ENCODE measurements at places on chromosomes 12 and 14. TPM values are rescaled to one million over a fixed set of nuclear protein-coding genes. Genes with fewer than 3 reads are reported as not detected.

GRCh38 chr14:93142854-93143652, 27.3 kb upstream of the ITPK1 start:
- no peak for ATAC-seq

- no peak for ATAC-seq
Observed at GRCh38 chr12:127113945-127114344, 1153.0 kb upstream of the TMEM132C start.

DNA sequence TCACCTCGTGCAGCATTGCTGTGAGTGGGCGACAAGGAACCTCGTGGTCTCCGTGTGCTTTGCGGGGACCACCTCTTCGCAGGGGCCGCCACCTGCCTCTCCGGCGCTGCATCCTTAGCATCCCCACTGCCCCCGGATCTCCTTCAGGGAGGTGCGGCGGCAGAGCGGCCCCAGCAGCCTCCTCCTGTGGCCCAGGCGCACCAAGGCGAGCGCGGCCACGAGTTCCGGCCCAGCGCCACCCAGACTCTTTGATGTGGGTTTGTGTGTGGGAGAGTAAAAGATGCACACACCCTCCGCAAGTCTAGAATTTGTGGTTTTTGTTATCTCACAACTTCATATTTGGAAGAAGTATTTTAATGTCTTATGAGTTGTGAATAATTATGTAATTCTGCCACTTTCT, 118.8 kb upstream of the DIO3 start:
- no peak for ATAC-seq

DNA sequence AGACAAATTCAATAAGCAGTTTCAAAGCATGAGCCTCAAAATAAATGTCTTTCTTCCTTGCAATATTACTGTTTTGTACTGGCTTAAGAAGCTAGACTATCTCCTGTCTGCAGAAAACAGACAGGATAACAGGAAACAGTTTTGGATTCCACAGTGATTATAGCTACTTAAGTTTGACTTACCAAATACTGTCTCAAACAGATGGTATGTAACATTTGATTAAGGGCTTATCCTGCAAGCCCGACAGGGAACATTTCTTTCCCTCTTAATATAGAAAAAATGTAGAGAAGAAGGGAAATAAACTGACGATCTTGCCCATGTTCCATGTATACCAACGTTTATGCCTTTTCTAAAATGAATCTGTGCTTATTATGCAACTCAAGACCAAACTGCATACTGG, 179.9 kb upstream of the EEA1 start:
- no peak for ATAC-seq

GRCh38 chr12:53115891-53116648, 12.8 kb downstream of the SOAT2 start:
- no peak for ATAC-seq

DNA sequence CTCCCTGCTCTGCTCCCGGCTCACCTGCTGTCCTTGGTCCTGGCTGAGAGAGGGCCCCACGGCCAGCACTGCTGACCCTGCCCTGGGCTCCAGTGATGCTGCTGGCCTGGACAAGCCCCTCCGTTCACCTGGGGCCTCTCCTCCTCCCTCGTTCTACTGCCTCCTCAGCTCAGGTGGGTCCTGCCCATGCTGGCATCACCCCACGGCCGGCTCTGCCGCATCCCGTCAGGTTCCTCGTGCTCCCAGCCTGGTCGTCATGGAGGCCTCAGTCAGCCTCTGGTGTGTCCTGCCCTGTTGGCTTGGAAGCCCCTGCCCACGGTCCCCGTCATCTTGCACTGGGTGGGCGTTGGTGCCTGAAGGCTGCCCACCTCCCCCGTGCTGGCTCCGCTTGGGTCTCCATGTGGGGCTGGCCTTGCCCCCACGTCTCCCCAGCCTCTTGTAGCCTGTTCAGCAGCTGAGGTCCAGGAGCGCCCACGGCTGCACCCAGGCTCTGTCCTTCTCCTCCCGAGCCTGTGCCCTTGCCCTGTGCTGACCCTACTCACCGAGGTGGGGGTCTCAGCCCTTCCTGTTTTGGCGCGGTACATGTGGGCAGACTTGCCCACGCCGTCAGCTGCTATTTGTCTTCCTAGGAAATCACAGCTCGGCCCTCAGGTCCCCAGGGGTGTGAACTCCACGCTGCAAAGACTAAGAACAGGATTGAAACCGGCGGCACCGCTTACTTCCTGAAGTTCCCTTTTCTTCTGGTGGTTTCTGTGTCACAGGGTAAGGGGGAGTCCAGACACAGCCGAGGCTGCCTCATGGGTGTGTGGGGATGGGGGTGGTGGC, 121.6 kb downstream of the TMEM121 start:
- no peak for ATAC-seq

DNA sequence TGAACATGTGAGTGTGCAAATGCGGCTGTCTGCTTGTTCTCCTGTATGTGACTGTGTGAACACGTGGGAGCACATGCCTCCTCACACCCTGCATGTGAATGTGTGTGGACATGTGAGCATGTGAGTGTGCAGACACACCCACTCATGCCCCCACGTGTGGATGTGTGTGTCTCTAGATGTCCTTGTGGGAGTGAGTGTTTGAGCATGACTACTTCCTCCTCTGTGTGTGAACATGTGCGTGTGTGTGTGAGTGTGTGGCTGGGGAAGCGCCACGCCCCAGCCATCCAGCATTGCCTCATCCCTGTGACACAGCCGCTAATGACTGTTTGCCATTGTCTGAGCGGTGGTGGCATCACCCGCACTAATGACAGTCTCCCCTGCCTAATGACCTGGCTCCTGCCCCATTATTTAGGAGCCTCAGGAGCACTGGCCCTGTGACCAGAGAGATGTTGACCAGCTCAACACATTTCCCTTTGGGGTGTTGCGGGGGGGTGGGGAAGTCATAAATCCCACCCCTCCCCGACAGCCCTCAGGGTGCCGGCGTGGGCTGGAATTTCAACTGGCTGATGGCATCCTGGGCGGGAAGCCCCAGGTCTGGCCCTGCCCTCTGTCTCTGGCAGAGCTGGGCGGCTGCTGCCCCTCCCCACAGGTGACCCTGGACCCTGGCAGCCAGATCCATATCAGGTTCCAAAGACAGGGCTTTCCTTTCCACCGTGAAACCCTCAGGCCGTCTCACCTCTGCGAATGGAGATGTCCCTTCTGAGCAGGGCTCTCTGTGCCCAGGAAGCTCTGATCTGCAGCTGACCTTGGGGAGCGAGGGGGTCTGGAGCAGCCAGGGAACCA, 11.5 kb upstream of the KRT80 start:
- ATAC-seq: peak; percentile 91

DNA sequence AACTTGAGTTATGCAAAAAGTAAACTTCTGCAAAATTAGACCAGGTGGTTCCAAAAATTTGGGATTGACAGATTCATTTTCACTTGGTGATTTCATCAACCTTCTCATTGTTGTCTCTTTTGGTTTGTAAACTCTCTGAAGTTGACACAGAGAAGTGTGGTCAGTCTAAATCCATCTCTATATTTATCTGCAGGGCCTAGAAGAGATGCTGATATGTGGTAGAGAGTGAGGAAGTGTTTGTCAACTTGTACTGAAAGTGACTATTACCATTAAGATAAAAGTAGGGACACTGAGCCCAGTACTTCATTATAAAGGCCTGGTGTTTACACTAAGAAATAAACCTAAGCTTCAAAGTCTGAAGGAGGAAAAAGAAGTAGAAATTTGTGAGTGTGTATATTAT, 73.7 kb downstream of the RMST start:
- ATAC-seq: no peak

GRCh38 chr12:16012117-16012516, 101.0 kb downstream of the DERA start:
- ATAC-seq: peak; percentile 92

DNA sequence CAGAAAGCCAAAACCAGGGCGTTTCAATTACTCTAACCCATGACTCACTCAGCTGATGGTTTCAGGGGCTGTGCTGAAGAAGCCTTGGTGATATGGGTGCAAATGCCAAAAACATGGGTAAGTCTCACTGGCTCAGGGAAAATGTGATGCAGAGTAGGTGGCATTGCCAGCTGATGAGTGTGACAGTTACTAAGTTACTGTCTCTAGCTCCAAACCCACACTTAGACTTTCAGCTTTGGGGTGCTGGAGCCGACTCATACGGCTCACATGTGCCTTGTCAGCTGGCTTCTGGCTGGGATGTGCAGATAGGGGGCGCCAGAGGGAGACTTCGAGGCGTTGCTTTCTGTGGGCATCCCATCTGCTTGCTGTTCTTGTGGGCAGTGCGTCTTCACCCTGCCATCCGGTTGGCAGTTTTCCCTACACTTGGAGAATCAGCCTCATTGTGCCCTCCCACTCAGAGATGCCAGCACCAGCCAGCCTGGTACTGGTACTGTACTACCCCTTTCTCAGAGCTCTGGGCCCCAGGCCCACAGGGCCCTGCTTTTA, 11.1 kb upstream of the KRT7 start:
- ATAC-seq: peak; percentile 73

GRCh38 chr14:43795600-43796228, 711.4 kb downstream of the FSCB start:
- no peak for ATAC-seq

GRCh38 chr12:25854991-25855390, 103.5 kb upstream of the RASSF8 start:
- no peak for ATAC-seq

- no peak for ATAC-seq
Observed at GRCh38 chr14:104395276-104395675, 184.3 kb upstream of the C14orf180 start.

PAN2 gene
- total RNA-seq: 26.9 TPM
